CD4-positive, alpha-beta T cell treated with Interleukin-15 for 1 hour (primary cell): ENCODE measurements at places on chromosomes 3 and 15.

- no peak for DNase-seq
Observed at GRCh38 chr3:167729591-167729990, 5.1 kb downstream of the PDCD10 start.

DNA sequence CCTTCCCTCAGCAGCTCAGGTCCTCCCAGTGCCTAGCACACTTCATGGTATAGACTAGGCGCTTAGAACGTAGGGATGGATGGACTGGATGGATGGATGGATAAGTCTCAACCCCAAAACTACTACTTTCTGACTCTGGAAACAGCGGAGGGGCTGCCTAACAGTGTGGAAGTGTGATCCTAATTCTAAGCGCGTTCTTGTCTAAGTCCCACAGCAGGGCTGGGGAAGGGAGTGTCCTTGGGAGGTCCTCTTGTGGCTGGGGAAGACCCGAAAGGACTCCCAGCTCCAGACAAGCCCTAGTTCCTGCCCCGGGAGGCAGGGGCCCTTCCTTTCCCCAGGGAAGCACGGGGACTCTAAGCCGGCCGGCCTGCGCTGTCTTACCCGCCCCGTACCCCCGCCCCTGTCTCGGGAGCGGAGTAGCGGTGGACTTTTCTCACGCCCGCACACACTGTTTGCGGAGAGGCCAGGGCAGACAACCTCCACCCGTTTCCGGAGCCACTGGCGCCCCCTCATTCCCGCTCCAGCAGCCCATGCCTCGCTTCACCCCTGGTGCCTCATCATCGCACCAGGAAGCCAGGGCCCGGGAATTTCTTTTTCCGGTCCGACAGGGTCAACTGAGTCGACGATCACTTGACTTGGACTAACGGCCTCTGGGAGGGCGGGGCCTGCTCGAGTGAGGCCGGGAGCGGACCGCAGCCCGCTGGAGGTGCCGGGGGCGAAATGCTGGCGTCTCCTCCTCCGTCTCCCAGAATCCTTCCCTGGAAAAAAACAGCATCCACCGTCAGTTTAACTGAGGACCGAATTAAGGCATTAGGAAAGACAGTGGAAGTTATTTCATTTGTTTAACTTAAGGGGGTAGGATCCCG lies 133.3 kb downstream of the TBC1D2B start:
- peak; percentile 41 for DNase-seq

DNA sequence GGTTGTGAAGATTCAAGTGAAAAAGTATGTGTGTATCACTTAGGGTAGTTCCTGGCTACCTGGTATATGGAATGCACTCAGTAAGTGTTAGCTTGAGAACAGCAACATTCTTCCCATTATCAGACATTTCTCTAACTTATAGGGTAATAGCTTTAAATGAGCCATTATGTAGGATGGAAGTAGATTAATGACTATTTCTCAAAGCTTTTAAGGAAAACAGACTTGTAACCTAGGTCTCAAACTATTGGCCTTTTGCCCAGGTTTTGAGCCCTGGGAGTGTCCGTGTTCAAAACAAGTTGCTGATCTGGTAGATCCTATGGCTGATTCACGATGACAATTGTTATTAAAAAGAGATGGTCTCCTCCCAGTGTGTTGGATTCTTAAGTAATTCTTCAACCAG lies 129.1 kb upstream of the UMPS start:
- DNase-seq: no peak

- no peak for DNase-seq
Observed at GRCh38 chr3:77190374-77190773, 150.5 kb downstream of the ROBO2 start.

DNA sequence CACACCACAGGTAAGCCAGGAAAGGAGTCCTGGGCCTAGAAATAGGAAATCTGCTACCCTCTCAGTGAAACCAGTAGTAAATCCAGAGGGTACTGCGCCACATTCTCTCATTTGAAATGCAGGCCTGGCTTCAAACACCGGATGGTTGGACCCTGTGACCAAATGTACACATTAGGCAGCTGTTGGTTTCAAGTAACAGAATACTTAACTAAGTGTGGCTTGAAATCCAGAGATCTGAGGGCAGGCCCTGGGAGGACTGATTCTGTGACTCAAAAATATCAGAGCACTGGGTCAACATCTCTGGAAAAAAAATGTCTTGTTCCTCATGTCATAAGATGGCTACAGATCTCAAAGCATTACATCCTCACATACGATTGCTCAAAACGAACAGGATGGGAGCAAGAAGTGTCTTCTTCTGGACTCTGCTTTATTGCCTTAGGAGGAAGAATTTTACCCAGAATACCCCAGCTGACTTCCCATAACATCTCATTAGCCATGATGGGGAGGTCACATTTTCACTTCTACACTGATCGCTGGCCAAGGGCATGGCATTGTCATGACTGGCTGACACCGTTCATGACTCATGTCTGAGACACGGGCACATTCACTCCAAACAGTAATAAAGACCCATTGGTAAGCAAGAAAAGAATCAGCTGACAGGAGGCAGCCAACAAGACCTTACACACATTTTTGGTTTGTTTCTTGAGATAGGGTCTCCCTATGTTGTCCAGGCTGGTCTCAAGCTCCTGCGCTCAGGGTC lies 166.0 kb downstream of the ARRDC4 start:
- DNase-seq: no peak

DNA sequence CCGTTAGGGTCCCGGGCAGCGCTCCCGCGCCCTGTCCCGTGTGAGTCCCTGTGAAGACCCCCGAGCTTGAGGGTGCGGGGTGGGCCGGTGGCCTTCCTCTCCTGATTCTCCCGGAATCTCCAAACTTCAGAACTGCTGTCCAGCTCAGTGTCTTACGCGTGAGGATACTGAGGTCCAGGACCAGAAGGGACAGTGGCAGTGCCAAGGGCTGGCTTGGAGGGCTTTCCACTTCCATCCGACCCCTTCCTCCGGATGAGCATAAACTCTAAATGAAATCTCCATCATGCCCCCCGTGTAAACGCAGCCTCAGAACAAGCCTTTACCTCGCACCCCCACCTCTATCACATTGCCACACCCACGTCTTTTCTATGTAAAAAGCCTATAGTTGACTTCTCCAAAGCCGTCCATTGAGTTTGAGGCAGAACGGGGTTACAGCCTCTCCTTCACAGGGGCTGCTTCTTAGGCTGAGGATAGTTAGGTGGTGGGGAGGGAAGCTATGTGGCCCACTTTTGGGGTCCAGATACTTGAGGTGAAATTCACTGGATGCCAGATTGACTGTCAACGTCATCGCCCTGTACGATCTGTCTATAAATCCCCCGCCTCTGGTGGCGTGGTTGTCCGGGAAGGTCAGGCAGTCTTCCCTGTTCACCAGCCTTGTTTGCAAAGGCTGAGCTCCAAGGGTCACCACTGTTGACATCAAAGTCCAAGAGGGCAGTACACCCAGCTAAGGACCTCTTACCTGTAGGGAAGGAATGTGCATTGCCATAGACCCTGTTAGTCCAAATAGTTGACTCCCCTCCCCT lies 1.1 kb downstream of the EDEM1 start:
- peak; percentile 67 for DNase-seq

DNA sequence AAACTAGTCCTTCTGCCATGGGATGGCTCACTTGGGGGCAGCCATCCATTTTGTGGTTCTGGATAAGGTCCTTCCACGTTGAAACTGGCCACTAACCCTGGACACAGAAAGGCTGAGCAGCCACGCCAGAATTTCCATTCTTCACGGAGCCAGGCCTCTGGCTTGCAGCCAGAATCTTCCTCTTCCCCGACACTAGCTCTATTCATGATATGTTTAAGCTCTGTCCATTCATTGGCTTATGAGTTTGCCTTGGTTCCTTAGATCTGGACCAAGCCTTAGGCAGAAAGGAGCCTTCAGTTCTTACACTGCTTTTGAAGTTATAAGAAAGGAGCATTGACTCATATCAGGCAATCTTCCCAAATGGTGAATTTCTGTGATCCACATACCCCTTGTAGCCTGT lies 288.4 kb upstream of the GOLGA6L4 start:
- no peak for DNase-seq

DNA sequence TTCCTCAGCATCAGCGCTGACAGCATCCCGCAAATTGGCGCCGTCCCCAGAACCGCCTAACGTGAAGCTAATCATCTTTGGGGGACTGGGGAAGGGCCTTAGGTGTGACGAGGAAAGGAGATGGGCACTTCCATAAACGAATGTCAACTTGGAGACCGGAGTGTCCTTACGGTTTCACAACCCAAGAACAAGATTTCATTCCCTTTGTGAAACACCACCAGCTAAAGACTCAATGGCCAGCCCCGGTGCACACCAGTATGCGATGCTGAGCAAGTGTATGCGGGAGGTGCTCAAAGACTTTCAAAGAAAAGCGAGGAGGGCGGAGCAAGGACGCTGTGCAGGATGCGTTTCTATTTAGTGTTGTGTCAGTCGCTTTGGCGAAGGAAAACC lies 759 bp upstream of the TTBK2 start:
- peak; percentile 25 for DNase-seq

DNA sequence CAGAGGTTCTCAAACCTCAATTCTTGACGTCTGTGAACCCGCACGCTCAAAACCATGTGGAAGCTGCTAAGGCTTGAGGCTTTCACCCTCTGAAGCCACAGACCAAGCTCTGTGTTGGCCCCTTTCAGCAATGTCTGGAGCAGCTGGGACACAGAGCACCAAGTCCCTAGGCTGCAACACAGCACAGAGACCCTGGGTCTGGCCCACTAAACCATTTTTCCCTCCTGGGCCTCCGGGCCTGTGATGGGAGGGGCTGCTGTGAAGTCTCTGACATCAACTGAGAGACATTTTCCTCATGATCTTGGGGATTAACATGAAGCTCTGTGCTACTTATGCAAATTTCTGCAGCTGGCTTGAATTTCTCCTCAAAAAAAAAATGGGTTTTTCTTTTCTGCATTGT lies 21.3 kb upstream of the NEDD4 start:
- no peak for DNase-seq

DNA sequence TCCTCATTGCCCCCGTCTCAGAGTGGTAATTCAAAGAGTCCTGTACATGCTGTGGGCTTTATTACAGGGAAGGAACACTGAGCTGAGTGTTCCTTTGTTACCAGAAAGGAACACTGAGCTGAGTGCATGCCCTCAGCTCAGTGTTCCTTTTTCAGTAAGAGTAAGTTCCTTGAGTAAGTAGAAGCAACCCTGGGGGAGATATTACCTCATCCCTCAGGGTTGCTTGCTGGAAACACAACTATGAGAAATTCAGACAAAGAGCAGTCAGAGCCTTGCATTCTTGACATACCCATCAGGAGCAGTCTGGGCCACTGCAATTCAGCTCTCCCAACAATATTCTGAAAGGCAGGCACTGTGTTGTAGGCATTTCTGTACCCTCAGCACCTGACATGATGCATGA lies 17.0 kb downstream of the CHRM5 start:
- no peak for DNase-seq

DNA sequence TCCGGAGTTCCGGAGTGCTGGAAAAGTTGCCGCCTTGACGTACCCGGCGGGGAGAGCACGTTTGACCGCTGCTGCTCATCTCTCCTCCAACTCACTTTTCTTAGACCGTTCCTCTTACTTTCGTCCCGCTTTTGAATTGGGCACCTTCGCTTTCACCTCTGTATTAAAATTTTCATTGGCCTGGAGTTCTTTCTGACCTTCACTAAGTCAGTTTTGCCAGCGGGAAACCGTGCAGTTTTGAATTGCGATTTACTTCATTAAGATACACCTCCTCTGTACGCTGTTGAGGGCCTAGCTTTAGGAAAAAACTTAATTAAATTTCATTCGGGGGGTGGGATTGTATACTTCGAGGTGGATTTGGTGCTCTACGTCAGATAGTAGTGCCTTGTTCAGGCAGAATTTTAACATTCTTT lies 1.3 kb downstream of the GMPS start:
- no peak for DNase-seq

DNA sequence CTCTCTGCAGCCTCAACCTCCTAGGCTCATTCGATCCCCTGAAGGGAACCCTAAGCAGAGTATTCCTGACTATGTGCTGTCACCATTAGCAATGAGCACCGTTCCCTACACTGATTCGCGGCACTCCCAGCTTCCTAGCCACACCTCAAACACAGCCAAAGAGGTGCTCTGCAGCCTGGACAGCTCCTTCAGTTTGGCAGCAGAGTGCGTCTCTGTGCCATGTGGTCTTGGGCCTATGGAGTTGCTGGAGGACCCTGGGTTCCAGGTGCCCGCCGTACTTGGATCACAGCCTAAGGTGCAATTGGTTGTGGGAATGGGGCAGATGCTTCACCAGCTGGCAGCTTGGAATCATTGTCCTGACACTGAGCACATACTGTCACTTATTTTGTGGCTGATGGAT lies 17.3 kb upstream of the IL12A start:
- no peak for DNase-seq

GRCh38 chr3:42605546-42606173 lies 5.2 kb downstream of the NKTR start:
- DNase-seq: no peak

GRCh38 chr3:187673012-187673411 lies 2.8 kb upstream of the SST start:
- no peak for DNase-seq

- no peak for DNase-seq
Observed at GRCh38 chr3:63969876-63970275, 53.4 kb downstream of the PSMD6 start.

GRCh38 chr15:45249125-45249780 lies 2.8 kb upstream of the SLC28A2 start:
- DNase-seq: no peak

- no peak for DNase-seq
Observed at GRCh38 chr15:80609512-80609946, 85.6 kb upstream of the ABHD17C start.

GRCh38 chr15:71634820-71635560 lies 175.4 kb upstream of the NR2E3 start:
- DNase-seq: no peak

GRCh38 chr3:99686469-99686868 lies 48.1 kb downstream of the COL8A1 start:
- DNase-seq: no peak

GRCh38 chr15:45497261-45497660 lies 25.3 kb downstream of the SLC30A4 start:
- no peak for DNase-seq

GRCh38 chr15:35557012-35557411 lies 11.0 kb upstream of the DPH6 start:
- DNase-seq: no peak

DNA sequence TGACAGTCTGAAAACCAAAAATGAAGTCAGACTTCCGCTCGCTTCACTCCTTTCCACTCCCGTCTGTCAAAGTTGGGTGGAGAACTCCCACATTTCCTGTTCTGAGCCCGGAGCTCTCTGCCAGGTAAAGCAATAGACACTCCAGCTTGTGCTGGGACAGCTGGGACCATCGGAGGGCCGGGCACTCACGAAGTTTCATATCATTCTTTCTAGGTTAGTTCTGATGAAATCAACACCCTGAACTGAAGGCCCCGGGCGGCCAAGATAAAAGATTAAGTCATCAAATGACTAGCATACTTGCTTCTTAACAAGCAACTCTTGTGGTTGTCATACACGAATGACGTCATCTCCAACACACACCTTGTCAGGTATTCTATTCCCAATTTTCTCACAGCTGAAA lies 42.1 kb downstream of the MAGI1 start:
- no peak for DNase-seq

GRCh38 chr3:180678231-180678630 lies 1.1 kb downstream of the CCDC39 start:
- DNase-seq: no peak

DNA sequence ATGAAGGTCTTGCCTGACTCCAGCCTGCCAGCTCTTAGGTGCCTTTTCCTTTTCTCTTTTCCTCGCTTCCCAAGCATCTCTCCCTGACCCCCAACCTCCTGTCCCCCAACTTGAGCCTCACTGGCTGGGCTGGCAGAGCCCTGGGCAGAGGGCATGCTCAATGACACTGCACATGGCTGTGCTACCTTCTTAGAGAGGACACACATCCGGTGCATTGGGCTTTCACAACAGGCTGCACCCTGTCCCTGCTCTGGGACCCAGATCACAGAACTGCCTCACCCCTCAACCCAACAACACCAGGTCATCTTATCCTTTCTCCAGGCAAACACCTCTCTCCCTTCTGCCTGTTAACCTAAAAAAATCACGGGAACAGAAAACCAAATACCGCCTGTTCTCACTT lies 7.5 kb upstream of the ANKDD1A start:
- no peak for DNase-seq
